AG08396 (cell line): ENCODE measurements at places on chromosomes 4 and X.

GRCh38 chr4:94462572-94462971 is 10.8 kb downstream of the PDLIM5 start:
- no peak for DNase-seq

DNA sequence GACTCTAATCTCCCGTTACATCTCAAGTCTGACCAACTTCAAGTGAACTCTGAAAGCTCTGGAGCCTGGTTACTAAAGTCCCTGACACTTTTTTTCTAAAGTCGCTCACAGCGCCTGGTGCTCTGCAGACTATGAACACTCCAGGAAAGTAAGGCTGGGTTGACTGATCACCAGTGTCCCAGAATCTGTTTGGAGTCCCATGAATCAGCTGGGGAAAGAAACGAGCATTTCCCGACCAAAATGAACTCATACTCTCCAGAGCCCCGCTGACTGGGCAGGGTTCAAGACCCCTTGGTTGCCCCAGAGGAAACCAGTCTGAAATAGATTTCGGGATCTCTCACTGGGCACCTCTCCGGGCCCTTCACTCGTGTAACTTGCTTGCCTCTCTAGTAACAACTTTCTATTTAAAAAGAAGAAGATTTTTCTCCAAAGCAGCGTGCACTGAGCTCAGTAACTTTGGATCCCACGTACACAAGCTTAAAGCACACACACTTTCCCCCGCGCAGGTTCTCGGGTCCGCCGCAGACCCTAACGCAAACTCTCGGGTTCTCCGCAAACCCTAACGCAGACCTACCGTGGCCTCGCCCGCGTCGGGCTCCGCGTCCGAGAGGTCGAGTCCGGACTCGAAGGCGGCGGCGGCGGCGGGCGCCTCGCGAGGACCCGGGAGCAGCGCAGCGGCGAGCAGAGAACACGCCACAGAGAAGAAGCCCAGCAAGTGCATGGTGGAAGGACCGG is 964 bp downstream of the VEGFC start:
- peak; percentile 39 for DNase-seq

- DNase-seq, result no peak
Measured at GRCh38 chrX:19840899-19841648, 46.3 kb downstream of the SH3KBP1 start.

DNA sequence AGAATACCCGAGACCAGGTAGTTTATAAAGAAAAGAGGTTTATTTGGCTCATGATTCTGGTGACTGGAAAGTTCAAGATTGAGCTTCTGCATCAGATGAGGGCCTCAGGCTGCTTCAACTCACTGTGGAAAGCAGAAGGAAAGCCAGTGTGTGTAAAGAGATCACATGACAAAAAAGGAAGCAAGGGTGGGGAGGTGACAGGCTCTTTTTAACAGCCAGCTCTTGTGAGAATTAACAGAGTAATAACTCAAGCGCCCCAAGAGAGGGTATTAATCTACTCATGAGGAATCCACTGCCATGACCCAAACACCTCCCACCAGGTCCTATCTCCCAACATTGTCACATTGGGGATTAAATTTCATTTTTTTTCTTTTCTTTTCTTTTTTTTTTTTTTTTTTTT is 6.3 kb upstream of the YIPF6 start:
- no peak for DNase-seq

GRCh38 chrX:67780694-67781109 is 236.9 kb downstream of the AR start:
- DNase-seq, result peak; percentile 69

- no peak for DNase-seq
Measured at GRCh38 chr4:41102414-41103092, 111.8 kb downstream of the APBB2 start.

GRCh38 chr4:40264995-40265909 is 68.4 kb downstream of the RHOH start:
- DNase-seq, result no peak

GRCh38 chr4:140427919-140428471 is 547 bp upstream of the CLGN start:
- DNase-seq, result no peak
